ENCODE measurements at places on chromosomes 6 and 20.

GRCh38 chr6:109768485-109768884 is 77.4 kb downstream of the FIG4 start:
- no peak for DNase-seq

DNA sequence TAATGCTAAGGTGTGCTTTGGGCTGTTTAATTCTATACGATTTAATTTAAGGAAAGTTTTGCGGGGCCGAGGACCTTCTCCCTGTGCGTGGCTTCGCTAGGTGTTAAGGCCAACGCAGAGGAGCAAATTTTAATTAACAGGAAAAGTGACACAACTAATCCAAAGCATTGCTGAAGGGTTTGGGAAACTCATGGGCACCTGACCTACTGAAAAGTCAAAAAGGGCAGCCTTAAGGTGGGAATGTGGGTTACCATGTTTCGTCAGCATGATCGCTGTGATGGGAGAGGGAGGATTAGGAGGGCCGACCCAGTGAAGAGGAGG is 415 bp upstream of the CUL9 start:
- DNase-seq, result no peak

DNA sequence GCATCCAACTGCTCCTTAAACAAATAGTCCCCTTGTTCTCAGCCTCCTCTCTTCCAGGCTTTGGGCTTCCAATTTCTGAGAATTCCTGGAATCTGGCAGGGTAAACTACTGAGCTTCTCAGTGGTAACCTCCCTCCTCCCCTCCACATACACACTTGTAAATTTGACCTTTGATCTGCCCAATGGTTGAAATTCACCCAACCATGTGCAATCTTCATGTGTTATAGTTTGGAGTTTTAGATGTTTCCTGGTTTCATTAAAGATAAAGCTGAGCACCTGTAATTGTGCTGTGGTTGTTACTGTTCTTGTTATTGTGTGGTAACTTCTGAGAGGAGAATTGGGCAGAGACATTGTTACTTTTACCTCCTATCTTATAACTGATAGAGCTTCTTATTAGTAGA is 328.4 kb downstream of the TPBG start:
- no peak for DNase-seq

DNA sequence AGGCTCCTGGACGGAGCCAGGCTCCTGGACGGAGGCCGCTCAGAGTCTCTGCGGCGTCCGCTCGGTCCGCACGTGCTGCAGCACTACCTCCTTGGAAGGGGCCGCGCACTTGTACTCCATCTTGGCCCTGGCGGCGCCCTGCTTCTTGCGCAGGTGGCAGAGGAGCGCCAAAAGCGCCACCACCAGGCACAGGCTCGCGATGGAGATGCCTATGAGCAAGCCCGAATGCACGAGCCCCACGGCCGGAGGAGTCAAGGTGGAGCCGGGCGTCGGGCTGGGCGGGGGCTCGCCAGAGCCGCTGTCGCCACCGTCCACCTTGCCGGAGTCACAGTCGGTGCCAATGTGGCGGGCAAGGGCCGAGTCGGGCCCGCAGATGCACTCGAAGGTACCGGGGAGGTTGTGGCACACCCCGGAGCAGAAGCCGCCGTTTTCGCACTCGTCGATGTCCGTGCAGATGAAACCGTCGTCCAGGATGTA is 1.7 kb downstream of the THBD start:
- DNase-seq, result no peak

DNA sequence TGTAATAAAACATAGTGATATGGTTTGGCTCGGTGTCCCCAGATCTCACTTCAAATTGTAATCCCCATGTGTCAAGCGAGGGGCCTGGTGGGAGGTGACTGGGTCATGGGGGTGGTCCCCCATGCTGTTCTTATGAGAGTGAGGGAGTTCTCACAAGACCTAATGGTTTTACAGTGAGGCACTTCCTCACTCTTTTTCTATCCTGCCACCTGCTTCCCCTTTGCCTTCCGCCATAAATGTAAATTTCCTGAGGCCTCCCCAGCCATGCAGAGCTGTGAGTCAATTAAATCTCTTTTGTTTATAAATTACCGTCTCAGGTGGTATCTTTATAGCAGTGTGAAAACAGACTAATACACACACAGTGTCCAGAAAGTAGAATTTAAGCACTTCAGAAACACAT is 78.5 kb downstream of the REPS1 start:
- no peak for DNase-seq

DNA sequence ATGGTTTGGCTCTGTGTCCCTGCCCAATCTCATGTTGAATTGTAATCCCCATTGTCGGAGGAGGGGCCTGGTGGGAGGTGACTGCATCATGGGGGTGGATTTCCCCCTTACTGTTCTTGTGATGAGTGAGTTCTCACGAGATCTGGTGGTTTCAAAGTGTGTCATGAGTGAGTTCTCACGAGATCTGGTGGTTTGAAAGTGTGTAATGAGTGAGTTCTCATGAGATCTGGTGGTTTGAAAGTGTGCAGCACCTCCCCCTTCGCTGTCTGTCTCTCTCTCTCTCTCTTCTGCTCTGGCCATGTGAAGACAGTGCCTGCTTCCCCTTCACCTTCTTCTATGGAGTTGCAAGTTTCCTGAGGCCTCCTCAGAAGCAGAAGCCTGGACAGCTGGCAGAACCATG is 87.6 kb downstream of the MYLK4 start:
- no peak for DNase-seq

GRCh38 chr6:13049666-13050254 is 278.6 kb downstream of the TBC1D7 start:
- no peak for DNase-seq

DNA sequence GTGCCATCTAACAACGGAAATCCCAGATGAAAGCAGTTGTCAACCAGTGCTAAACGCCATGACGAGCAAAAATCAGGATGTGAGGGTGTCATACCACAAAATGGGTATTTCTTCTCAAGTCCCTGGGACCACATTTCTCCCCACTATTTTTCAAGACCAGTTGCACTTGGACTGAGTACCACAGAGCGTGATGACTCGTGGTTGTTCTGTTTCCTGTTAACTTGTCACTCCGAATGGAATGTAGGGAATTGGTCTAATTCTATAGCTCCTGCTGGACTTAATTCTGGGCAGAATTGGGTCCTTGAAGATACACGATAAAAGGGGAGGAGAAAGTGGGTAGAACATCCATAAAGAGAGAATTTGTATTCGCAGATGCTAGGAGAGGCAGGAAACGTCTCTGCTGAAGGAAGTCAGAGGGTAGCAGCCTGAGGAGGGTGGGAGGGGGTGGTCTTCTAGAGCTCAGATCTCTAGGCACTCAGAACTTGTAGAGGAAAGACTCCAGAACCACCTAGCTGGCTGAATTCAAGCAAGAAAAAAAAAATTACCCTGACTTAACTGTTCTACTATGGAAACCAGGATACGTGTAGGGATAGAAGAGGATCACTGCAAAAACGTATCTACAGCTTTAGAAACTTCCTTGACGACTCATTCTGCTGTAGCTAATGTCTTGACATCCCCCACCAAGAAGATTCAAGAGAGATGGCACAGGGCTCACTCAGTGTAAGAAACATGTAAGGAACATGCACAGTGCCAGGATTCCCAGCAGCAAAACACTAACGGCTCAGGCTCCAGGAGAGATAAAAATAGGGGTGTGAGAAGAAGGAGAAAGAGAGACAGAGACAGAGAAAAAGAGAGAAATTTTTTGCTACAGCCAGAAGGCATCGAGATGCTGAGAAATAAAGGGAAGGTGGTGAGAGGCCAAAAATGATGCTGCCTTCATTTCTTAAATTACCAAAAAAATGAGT is 494.7 kb downstream of the CD83 start:
- no peak for DNase-seq

GRCh38 chr6:4336084-4336483 is 200.7 kb upstream of the ECI2 start:
- no peak for DNase-seq

DNA sequence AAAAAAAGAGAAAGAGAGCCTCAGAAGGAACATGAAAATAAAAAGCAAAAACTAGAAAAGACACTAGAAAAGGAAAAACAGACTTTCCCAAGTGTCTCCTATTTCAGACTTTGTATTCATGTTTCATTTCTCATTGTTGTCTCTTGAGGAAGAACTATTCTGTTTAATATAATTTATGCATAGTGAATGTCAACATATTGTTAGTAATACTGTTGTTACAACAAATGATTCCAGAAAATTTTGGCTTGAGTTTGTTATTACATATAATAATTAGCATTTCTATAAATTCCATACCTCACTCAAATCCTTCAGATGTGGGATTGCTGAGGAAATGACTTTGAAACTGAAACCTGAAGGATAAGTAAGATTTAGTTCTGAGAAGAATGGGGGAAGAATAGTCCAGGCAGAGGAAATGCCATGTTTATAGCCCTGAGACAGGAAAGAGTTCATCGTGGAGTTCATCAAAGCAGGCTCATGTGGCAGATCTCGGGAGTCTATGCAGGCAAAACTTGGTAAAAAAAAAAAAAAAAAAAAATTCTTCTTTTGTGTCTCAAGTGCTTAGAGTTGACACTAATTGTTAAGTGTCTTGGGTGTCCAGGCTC is 53.1 kb upstream of the EIF2S2 start:
- DNase-seq, result no peak

DNA sequence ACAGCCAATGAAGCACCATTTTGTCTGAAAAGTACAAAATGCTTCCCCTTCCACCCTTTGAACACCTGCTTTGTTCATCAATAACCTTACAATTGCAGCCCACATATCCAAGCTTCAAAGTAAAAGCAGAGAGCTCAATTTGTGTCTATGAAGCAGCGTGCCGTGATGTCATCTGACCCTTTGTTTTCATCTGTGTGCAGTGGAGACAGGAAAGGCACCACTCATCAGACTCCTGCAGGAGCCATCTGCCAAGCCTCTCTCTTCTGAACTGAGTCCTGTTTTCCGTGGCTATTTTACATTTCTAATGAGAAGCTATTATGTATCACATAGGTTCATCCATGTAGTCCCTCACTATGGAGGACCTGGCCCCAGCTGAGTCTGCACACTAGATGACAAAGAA is 7.5 kb upstream of the LY86 start:
- no peak for DNase-seq

DNA sequence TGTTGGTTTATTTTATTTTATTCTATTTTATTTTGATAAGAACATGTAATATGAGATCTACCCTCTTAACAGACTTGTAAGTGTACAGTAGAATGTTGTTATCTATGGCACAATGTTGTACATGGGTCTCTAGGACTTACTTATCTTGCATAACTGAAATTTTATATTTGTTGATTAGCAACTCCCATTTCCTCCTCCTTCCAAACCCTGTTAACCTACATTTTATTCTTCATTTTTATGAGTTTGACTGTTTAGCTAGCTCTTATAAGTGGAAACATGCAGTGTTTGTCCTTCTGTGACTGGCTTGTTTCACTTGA is 37.9 kb upstream of the BCAS1 start:
- no peak for DNase-seq

Measured in urothelium cell line (cell line).